ENCODE measurements at places on chromosomes 2 and 18. TPM values are rescaled to one million over a fixed set of nuclear protein-coding genes. Genes with fewer than 3 reads are reported as not detected.

DNA sequence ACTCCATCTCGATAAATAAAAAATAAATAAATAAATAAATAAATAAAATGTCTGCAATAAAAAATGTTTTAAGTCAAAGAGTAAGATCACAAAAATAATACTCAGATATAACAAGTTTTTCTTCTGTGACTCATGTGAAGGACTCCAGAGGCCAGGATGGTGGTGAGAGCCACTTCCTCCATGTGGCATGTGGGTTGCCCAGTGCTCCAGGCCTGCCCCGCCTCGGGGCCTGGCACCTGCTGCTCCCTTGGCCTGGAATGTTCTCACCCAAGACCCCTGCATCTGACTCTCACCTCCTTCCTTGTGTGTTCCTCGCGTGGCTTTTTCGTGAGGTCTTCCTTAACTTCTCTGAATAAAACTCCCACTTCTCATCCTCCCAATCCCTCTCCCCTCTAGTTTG lies 77.4 kb upstream of the LDLRAD4 start:
- no peak for DNase-seq

- no peak for DNase-seq
Observed at GRCh38 chr18:45997700-45998151, 30.6 kb upstream of the EPG5 start.

- no peak for DNase-seq
Observed at GRCh38 chr2:6418291-6418690, 447.4 kb downstream of the CMPK2 start.

DNA sequence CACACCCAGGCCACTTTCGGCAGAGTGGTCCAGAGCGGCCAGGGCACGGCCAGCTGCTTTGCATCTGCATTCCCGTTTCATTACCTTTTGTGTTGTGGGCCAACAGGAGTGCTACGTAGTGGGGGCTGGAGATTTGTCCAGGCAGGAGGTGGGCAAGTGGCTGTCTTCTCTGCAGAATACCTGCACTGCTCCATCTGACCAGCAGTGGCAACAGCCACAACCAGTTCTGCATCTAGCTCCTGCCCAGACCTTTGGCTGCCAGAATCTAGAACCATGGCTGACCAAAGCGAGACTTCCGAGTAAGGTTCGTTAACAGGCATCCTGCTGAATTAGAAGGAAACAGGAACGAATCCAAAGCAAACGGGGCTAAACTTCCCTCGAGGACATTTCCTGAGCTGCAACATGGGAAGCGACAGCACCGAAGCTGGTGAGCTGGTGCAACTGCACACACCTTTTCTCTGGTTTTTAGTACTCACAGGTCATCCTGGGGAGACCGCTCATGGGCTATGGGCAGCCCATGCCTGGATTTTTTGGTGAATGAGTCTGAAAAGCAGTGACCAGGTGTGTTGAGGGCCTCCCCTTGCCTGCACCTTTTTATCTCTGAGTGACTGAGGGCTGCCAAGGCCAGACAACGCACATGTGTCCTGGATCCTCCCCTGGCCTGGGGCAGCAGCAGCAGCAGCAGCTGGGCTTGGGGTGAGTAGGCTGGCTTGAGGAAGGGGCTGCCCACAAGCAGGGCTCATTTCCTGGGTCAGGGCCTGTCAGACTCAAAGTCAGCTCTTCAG lies 10.5 kb downstream of the GDF7 start:
- DNase-seq: no peak

CYTIP gene
- 1.3 TPM for total RNA-seq

- DNase-seq: peak; percentile 51
Observed at GRCh38 chr2:72893594-72894319, 6.5 kb downstream of the SPR start.

- no peak for DNase-seq
Observed at GRCh38 chr2:128736046-128736688, 417.5 kb upstream of the HS6ST1 start.

USP37 gene
- total RNA-seq: 11.0 TPM

- no peak for DNase-seq
Observed at GRCh38 chr2:40129725-40130124, 322.2 kb downstream of the SLC8A1 start.

TRIM54 gene
- total RNA-seq: 236 TPM

REG3A gene
- total RNA-seq: not detected

- no peak for DNase-seq
Observed at GRCh38 chr2:65789923-65790675, 357.7 kb upstream of the SPRED2 start.

- no peak for DNase-seq
Observed at GRCh38 chr2:195651046-195651445, 6.0 kb upstream of the SLC39A10 start.

GRCh38 chr2:54634564-54635511 lies 88.6 kb upstream of the EML6 start:
- DNase-seq: peak; percentile 86

CIAO1 gene
- 67.6 TPM for total RNA-seq

SAG gene
- total RNA-seq: not detected

PLB1 gene
- total RNA-seq: 1.9 TPM

- no peak for DNase-seq
Observed at GRCh38 chr18:63477200-63477599, 442 bp downstream of the SERPINB5 start.

ACMSD gene
- total RNA-seq: not detected

GRCh38 chr2:12819721-12820120 lies 103.0 kb downstream of the TRIB2 start:
- no peak for DNase-seq

- no peak for DNase-seq
Observed at GRCh38 chr2:85702172-85702571, 8.0 kb downstream of the GNLY start.

DNA sequence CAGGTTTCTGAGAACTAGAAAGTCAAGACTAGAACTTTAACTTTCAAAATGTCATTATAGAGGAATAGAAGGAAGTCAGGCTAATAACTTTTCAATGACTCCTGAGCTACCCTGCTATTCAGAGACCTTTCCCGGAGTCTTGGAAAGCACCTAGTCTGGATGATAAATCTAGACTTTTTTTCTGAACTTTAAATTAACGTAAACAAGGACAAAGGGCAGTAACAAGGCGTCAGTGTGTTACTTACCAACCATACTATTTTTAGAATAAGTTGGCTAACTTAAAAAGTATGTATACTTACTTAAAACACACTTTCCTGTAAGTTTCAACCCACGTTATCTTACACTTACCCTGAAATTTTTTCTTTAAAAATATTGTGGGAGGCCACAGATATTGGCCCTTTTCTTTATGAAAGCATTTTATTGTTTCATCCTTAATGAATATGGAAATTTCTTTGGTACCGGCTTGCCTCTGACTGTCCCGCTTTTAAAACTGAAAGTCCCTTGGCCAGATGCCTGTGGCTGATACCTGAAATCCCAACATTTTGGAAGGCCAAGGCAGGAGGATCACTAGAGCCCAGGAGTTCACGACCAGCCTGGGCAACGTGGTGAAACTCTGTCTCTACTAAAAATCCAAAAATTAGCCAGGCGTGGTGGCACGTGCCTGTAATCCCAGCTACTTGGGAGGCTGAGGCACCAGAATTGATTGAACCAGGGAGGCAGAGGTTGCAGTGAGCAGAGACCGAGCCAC lies 9.7 kb downstream of the PMAIP1 start:
- DNase-seq: no peak

- DNase-seq: no peak
Observed at GRCh38 chr18:45071956-45072355, 391.3 kb downstream of the SETBP1 start.

UNC50 gene
- 21.3 TPM for total RNA-seq

GRCh38 chr2:53630026-53630606 lies 137.5 kb upstream of the CHAC2 start:
- DNase-seq: no peak

GRCh38 chr2:113406114-113406513 lies 31.4 kb upstream of the ZNG1B start:
- DNase-seq: no peak

- no peak for DNase-seq
Observed at GRCh38 chr18:48816554-48816953, 134.2 kb downstream of the SMAD7 start.

SERPINB4 gene
- not detected for total RNA-seq

DNA sequence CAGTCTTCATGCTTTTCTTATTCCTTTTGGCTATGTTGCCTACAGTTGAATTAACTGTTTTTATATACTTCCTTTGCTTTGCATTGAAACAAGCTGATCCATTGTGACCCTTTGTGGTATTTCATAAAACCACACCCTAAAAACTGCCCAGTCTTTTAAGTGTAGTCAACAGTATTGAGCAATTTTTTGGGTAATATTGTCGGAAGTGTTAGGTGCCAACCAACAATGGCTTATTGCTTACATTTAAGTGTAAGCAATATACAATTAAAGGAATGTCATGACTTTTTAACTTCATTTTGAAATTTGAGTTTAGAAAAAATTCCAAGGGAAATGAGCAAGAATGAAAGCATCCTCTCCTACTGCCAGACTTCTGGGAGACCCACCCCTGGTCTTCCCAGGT lies 174.1 kb downstream of the NEDD4L start:
- no peak for DNase-seq

ALK gene
- total RNA-seq: not detected

DNA sequence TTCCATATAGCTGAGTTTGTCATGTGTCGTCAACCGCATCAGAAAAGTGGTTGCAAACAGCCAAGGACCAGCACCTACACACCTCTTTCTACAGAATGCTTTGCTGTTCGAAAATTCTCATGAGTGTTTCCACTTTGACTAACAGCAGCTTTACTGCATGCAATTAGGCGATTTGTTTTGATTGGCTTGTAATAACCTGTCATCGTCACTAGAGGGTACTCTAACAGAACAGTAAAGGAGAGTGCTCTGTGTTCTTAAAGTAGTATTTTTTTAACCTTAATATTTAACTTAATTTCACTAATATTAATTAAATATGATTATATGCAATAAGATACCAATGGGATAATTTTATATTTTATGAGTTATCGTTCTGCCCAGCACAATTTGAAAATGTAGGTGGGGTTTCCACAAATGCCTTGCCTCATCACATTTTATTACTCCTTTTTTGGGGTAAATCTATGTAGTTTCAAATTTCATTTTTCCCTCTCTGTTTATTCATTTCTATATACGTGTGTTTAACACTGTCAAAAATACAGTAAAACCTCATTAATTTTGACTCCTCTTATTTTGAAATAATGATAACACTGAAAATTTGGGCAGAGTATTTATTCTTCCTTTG lies 502.2 kb downstream of the NRXN1 start:
- no peak for DNase-seq

KYNU gene
- 0.89 TPM for total RNA-seq

KCNJ13 gene
- not detected for total RNA-seq

DNA sequence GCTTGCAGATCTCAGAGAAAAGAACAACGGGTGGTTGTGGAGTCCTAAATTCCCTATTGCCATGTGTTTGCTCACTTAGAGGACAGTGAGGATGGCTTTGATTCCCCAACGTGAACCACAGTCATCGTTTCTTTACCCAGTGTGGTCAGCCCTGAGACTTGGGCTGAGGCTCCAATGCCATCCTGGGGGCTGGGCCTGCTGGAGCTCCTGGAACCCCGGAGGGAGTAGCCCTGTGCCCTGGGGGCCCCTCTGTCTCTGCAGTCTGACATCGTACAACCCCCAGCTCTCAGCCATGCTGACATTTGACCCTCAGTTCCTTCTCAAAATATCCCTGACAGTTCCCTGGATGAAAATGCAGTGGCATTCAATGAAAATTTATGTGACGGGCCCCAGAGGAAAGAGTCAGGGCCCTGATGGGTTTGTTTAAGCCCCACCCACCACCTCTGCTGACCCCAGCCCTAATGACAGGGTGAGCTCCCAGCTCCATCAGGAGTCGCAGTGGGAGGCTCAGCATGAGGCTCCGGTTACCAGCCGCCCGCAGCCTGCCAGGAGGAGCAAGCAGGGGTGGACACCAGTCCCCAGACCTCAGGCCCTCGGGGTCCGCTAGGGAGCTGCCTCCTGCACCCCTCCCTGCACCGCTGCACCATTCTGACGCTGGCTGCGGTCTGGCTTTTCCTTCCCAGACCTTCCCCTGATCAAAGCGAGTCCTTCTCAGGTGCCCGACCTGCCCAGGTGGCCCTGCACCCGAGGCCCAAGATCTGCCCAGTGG lies 120.9 kb downstream of the TWIST2 start:
- DNase-seq: no peak

DNA sequence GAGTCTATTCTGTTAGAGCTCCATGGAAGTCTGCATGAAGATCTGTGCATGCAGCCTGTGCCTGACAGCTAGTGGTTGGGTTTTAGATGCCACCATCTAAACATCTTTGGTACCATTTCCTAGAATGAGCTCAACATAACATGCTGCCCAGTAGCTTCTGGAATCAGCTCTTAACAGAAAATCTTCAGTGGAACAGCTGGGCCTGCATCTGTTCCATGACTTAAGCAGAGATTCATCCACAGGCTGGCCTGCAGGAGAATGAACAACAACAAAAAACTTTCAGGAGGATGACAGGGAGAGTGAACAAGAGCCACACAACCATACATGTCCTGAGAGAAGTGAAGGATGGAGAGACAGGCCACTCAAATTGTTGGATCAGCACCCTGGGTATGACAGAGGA lies 316.6 kb downstream of the RDH14 start:
- no peak for DNase-seq

GRCh38 chr18:9437021-9437437 lies 38.3 kb upstream of the RALBP1 start:
- DNase-seq: peak; percentile 14

DNA sequence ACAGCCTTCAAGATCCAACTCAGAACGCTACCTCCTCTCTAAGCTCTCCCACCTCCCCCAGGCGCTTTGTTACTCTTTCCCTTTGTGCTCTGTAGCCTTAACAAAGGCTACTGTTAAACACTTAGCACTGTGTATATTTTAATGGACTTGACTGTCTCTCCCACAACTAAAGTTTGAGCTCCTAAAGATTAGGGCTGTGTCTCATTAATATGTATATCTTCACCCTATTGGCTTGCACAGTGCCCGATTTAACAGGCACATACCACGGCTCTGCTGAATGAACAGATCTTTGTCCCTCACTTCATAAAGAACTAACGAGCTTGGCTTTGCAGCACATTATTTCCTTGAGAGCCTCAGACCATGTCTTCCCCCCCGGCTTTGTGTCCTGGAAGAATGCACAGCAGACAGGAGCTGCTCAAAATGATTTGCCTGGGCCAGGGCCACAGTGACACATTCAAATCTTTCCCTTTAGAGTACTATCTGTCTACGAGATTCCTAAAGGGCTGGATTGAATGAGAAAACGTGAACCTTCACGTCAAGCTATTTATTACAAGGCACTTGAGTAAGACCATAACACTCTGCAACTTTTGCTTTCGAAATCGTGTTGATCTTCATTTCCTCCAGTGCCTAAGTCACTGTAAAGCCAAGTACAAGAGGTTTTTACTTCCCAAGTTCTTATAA lies 22.1 kb downstream of the ABHD3 start:
- peak; percentile 9 for DNase-seq

COLEC11 gene
- total RNA-seq: 3.6 TPM

KIF5C gene
- 0.57 TPM for total RNA-seq

- DNase-seq: no peak
Observed at GRCh38 chr2:144015655-144016245, 504.2 kb downstream of the ZEB2 start.
